ENCODE measurements at places on chromosomes 11 and 22.
A peak's percentile ranks its signal among the peaks of the same experiment; 100 is the strongest.

- DNase-seq, result no peak
These were observed 15.8 kb upstream of the ZC3H12C start for GRCh38 chr11:110077346-110077745.

DNA sequence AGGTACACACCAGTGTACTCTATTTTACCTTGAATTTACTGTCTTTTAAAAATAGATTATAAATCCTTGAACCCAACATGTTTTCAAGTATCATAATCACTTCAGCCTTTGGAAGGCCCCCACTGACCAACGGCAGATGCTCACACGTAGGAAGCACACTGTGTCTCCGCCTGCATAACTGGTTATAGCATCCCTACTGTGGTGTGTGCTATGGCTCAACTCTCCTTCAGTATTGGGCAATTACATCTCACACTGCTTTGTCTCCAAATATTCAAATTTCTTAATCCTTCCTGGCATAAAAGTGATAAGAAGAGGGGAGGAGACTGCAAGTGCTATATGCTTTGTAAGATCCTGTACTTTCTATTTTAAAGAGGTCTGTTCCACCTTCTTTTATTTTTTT, 165.7 kb downstream of the CADM1 start:
- DNase-seq, result no peak

DNA sequence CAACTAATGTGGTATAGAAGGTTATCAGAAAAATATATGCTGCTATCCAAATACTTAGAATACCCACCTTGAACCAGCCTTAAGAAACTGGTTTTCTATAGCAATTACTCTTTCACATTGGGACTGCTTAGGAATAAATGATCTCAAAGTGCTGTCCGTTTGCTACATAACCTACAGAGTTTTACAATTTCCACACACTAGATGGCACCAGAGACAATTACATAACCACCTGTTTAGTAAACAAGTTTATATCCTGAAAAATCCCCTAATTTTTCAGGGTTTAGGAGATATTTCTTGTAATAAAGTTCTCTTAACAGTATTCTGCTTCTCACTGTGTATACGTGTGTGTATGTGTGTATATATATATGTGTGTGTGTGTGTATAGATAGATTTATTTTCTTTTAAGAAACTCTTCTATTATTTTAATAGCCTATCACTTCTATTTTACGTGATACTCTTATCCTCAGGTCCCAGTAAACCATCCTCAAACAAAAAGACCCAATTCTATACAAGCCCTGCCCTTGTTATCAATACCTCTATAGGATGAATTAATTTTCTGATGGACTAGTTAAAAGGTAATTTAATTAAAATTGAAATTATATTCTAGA, 6.7 kb upstream of the OR5I1 start:
- no peak for DNase-seq

- no peak for DNase-seq
These were observed 25.4 kb downstream of the SIK3 start for GRCh38 chr11:117072517-117073461.

GRCh38 chr11:126305699-126306098, 1.8 kb downstream of the DCPS start:
- DNase-seq, result no peak

DNA sequence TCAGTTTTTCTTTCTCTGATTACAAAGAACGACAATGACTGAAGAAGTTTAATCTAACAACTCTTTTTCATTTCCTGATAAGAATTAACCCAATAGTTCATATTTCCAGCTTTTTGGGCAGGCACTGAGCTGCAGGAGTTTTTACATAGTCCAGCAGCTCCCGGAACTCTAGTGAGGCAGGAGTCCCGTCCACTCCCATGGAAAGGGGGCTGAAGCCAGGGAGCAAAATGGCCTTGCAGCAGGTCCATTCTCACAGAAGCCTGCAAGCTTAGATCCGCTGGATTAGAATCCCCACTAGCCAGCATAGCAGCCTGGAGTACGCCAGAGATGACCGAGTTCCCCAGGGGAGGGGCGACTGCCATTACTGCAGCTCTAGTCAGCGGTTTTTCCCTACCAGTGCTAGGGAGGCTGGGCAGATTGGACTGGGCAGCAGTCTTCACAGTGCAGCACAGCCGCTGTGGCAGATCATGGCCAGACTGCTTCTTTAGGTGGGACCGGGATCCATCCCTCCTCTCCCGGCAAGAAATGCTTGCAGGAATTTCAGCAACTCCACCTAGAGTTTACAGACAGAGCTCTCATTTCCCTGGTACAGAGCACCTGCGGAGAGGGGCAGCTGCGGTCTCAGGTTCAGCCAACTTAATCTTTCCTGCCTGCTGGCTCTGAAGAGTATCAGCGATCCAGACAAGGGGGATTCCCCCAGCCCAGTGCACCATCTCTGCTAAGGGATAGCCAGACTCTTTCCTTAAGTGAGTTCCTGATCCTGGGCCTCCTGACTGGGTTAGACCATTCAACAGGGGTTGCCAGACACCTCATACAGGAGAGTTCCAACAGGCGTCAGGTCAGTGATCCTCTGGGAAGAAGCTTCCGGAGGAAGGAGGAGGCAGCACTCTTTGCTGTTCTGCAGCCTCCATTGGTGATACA, 742 bp upstream of the CASP4 start:
- no peak for DNase-seq

GRCh38 chr22:41914611-41915034, 251 bp downstream of the SHISA8 start:
- no peak for DNase-seq

GRCh38 chr11:83019888-83020579, 51.7 kb downstream of the RAB30 start:
- no peak for DNase-seq

- DNase-seq, result no peak
These were observed 152.0 kb upstream of the TENM4 start for GRCh38 chr11:79592824-79593223.

- DNase-seq, result no peak
These were observed 123.8 kb downstream of the DDX10 start for GRCh38 chr11:108788565-108789199.

DNA sequence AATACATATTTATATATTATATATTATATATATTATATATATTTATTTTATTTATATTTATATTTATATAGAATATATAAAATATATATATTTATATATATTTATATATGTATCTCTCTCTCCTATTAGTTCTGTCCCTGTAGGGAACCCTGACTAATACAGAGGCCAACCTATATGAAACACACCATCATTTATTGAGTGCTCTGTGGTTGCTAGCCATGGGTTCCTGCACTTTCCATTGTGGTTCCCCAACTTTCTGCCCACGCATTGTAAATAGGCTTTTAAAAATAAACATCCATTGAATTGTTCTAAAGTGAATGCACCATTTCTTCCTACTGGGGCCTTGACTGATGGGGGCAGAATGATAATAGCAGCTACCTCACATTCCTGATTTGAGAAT, 93.8 kb upstream of the SESN3 start:
- DNase-seq, result no peak

- DNase-seq, result peak; percentile 98
These were observed at the start of gene ARFGAP3 for GRCh38 chr22:42856865-42857704. Gene ARFGAP3 (minus strand): TSS chr22:42857273. CDS start chr22:42857182, 91 bp downstream.

- no peak for DNase-seq
These were observed 19.0 kb upstream of the SCGB1A1 start for GRCh38 chr11:62399878-62400266.

DNA sequence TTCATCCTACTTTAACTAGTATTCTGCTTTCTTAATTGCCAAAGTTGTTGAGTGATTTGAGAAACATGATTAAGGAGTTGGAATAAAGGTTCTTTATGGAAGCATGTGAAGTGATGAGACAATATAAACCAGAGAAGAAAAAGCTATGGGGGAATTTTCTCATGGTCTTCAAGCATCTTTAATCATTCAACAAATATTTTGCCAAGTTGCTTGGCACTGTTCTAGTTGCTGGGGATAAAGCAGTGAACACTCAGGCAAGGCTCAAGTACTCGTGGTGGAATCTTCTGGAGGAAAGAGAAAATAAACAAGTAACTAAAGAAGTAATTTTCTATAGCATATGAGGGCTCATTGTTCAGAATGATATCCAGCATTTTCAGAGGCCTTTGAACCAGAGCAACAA, 9.2 kb upstream of the PIWIL4 start:
- DNase-seq, result no peak

DNA sequence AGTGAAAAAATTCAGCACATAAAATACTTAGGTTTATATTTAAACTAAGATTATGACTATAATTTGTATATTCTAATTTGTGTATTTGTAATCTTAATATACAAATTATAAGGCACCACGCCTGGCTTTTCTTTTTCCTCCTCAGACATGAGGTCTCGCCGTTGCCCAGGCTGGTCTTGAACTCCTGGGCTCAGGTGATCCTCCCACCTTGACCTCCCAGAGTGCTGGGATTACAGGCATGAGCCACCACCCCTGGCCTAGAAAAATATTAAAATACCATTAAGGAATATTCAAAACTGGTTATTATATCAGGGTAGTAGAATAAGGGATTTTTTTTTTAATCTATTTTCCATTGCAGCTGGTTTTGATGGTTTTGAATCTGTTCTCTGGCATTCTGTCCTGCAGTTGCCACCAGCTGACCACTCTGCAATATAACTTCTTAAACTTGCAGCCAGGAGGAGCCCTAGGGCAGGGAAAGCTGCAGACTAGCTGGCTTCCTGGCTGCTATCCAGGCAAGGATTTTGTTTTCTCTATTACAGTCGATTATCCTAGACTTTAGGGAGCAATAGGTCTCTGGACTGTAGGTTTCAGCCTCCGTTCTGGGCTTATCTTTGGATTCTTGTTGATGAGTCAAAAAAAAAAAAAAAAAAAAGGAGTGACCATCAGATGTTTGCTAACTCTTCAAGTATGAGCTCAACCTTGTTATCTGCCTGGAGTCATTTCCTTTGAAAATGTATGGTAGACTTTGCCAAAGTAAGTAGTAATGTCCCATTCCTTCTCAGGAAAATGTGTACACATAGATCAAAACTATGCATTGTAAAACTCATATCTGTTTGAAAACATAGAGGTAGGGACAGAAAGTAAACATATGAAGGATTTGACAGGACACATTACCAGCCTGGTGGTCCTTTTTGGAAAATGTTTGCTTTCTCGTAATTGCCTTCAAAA, 13.2 kb downstream of the POLA2 start:
- DNase-seq, result peak; percentile 35

GRCh38 chr11:15605094-15605493, 490.4 kb downstream of the INSC start:
- no peak for DNase-seq

DNA sequence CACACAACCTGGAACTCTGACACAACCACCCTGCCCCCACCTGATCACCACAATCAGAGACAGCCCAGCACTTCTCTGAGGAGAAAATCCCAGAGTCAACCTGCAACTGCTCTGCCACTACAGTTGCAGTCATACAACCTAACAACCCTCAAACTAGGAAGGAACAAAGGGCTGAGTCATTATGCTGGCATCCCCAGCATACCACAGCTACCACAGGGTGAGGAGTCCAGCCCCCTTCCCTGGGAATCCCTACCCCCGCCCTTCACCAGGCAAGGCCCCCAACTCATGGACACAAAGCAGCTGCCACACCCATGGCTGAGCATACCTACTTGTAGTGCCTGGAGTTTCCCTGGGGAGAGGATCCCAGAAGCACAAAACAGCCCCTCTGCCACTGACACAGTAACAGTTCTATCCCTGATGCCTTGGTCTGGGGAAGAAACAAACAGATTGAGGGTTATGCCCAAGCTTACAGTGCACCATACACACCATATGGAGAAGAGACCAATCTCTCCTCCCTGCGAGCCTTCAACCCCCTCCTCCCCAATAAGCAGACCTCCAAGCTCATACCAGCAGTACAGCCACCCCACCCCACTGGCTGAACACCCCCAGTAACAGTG, 68.5 kb upstream of the C11orf58 start:
- DNase-seq, result no peak

DNA sequence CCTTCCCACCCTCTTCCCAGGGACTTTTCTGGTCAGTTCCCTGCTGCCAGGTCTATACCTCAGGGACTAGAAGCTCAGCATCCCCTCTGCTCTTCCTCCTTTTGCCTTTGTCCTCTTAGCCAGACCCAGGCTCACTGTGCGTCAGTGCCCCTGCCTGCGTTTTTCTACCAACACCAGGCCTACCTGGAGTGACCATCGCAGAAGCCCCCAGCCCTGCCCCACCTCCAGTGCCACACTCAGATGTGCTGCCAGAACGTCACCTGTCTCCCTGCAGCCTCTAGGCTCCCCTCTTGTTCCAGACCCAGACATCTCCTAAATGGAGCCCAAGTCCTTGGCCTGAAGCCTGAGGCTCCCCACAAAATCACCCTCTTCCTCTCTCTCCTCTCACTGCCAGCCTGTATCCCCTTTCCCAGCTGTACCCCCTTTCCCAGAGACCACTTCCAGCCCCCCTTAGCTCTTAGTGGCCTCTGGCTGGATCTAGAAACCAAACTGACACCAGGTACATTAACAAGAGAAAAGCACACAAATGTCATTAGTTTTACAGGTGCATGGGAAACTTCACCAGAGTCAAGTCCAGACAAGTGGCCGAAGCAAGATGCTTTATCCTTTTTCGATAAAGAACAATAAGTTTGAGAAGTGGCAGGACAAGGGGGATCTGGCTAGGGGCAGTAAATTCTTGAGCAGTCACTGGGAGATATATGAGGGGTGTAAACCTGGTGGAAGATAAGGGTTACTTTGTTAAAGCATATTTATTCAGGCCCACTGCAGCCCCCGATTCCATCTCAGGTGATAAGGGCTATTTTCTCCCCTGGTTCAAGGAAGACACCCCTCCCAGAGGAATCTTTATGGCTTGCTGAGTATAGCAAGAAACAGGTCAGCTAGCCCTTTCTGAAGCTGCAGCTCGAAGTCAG, 61.5 kb downstream of the BCR start:
- no peak for DNase-seq

GRCh38 chr11:30365793-30366517, 43.1 kb downstream of the ARL14EP start:
- DNase-seq, result no peak
